Tibial artery (tissue), 4 donors: ENCODE measurements at places on chromosomes 4 and X.

- no peak for DNase-seq
Observed at GRCh38 chr4:20393486-20394100, 141.9 kb downstream of the SLIT2 start.

DNA sequence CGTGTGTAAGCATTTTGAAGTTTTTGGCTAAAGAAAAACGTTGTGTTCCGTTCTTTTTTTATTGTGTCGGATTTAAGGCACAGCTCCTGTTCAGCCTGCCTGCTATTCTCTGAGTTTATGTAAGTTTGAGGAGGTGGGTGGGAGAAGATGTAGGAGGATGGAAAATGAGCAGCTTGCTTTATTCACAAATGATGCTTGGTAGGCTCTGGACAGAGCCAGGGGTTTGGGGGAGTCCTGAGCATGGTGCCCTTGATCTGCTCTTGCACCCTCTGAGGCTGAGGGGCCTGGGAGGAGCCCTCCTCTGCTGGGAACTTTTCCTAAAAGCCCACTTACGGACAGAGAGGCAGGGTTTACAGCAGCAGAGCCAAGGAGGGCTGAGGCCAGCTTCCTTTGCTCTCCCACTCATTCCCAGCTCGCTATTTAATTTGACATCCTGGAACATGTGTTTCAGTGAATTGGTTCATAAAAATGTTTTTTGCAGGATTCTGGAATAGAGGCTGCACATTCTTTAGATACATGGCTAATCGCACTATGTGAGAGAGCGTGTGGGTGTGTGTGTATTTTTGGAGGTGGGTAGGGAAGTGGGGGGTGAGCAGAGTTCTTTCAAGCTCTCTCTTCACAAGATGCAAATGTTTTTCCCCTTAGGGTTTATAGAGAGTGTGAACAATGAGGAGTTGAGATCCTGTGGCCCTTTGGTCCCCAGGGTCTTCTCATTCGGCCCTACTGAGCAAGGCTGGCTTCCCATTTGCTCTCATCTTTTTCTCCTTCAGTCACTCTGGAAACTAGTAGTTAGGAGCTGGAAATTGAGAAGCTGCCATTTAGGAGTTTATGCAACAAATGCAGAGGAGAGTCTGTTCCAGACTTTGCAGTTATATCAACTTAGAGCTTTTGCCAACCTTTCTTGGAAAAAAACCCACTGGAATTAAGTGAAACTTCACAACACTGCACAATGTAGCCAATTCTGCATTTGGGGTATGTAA is 32.1 kb downstream of the TMEM131L start:
- no peak for DNase-seq

DNA sequence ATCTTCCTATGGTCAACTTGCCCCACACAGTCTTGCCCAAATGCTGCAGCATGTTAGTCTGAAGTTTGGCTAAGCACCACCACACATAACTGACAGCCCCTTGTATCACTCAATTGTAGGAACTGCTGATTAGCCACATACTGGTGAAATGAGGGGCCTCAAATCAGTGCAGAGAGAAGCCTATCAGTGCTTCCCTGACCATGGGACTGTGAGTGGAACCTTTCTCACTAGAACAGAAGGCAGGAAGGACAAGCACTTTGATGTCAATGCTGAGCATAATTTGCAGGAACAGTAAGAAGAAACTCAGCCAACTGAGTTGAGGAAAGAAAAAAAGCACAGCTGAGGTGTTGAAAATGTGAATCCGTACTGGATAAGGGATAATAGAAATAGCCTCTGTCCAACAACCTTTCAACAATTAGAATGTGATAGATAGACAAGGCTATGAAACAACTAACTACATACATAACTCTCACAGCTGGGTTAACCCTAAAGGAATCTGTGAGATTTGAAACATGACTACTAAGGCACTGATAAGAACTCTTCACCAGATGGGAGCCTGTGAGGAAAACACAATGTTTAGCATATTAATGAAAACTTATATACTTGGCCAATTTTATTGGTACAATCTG is 136.6 kb upstream of the SH3RF1 start:
- no peak for DNase-seq

DNA sequence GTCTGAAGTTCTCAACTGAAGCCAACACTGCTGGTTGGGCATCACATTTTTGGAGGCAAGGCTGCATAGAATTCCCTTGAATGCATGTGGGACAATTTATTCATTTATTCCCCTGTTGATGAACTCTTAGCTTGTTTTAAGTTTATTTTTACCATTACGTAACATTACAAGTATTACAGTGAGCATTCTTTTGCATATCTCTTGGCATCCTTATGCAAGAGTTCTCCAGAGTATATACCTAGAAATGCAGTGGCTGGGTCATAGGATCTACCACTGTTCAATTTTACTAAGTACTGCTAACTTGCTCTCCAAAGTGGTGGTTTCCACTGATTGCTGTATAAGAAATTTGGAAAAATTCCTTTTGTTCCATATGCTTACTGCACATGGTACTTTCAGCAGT is 66.5 kb downstream of the UCHL1 start:
- no peak for DNase-seq

GRCh38 chrX:6325437-6325836 is 96.8 kb upstream of the NLGN4X start:
- DNase-seq: no peak

- DNase-seq: no peak
Observed at GRCh38 chr4:174402470-174403176, 118.9 kb downstream of the CEP44 start.

DNA sequence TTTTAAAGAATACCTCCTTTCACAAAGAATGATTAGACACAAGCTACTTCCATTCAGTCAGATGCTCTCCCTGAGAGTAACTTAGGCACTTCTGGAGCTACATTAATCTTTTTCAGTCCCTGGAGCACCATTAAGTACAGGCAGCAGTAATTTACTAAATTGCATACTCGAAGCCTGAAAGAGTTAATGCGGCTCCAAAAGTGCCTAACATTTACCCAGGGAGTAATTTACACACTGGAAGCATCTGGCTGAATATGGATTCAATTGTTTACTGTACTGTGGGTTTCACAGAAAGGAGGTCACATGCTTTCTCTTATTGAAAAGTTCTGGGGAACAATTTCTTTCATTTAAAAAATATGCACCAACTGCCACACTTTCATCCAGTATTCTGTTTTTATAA is 260.8 kb upstream of the TENM3 start:
- no peak for DNase-seq

- no peak for DNase-seq
Observed at GRCh38 chrX:68084765-68085164, 348.5 kb downstream of the OPHN1 start.

GRCh38 chr4:4405358-4405962 is 18.6 kb downstream of the NSG1 start:
- no peak for DNase-seq

DNA sequence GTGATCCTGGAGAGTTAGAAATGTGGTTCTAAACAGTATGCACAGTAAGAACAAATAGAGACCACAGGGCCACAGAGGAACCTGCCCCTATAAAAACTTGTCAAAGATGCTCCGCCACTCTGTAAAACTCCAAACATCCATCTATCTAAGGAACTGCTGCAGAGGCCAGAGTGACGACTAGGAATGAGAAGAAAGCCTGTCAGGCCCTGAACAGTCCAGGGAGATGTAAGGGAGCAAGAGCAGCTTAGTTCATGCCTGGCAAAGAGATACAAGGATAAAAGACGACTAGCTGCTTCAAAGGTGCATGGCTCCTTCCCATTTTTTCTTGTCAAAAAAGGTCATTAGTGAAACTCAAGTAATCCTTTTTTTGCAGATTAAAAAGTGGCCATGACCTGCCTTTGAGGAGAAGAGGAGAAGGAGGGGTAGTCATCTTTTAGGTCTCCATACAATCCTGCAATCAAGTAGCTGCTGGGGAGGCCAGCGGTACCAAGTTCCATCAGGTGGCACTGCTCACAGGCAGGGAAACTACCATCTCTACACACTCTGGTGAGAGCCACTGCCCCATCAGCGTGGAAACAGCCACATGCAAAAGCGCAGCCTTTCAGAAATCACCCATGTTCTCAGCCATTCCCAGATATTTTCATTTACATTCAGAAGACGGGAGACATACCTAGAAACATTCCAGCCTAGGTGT is 162.1 kb downstream of the TSPAN5 start:
- DNase-seq: no peak

DNA sequence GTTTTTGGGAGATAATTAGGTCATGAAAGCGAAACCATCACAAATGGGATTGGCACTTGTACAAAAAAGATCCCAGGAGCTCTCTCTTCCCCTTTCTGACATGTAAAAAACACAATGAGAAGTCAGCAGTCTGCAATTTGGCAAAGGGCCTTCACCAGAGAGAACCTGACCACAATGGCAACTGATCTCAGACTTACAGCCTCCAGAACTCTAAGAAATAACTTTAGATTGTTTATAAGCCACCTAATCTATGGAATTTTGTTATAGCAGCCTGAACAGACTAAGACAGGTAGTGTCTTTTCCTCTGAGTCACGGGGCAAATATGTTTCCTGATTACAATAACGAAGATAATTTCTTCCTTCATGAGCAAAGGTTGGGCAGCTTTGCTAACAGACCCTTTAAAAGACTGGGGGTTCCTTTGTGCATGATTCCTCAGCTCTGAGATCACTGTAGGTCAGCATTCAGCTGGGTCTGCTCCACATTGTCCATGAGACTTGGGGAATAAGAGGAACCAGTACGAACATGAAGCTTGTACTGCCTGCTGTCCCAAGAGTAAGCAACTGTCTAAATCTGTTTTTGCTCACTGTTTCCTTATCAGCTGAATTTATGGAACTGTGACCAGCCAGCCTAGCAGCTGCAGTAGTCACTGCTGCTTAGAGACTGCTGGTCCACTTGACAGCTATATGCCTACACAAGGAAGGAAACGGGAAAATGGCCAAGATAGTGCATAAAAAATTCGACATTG is 191.6 kb downstream of the ANAPC10 start:
- DNase-seq: no peak

DNA sequence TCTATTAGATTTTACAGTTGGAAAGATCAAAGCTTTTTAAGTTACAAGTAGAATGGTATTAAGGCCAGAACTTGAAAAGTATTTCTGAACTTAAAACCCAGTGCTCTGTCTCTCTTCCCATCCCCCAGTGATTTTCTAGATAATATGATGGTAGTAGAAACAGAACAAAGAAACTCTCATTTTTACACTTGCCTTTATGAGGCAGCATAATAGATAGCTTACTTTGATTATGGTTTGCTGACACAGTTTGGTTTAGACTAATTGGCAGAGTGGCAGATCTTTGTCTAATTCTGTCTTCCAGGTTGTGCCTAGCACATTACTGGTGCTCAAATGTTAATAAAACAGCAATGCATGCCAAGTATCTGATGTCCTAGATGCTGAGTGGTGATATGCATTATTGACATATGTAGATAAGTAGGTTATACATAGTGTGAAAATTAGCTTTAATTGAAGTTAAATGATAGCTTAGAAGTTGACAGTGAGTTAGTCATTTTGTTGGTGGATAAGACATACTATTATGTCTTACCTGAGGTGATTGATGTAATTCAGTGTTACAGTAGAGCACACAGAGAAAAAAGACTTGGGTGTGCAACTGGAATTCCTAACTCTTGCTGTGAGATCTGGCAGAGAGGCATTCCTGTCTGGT is 4.3 kb upstream of the RAPGEF2 start:
- no peak for DNase-seq

GRCh38 chrX:56817179-56817578 is 88.1 kb downstream of the NBDY start:
- no peak for DNase-seq

DNA sequence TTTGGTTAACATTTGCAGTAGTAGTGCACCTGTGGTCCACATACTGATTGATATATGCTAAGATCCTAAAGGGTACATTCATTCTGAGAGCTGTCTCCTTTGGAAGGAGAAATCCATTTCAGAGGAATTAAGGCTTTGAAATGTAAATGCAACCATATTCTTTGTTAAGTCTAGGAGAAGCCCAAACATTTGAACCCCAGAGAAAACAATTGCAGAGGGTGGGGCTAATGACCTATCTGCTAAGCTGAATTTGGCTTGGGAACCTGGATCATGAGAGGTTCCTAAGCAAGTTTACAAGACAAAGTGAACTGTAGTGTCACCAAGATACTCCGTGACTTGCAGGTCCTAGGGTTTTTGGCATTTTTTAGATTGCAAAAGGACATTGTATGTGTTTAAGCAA is 41.2 kb downstream of the LAS1L start:
- no peak for DNase-seq

GRCh38 chrX:109839694-109840567 is 106.9 kb upstream of the ACSL4 start:
- peak; percentile 58 for DNase-seq

DNA sequence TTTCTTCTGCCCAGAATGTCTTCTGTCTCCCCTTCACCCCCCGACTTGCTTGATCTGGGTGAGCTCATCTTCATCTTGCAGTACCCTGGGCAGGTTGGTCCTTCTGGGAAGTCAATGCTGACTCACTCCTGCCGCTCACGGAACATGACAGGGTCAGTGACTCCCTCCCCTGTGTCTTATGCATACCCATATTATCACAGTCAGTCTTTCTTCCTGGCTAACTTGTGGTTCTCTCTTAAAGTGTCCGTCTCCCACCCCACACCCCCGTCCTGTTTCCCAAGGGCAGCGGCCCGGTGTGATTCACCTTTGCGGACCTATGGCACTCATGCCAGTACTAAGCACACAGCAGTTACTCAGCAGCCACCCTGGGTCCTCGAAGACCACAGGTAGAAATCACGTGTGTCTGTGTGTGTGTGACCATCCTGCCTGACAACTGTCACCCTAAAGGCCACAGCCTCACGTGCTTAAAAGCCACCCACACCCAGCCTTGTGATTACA is 17.7 kb downstream of the IQSEC2 start:
- DNase-seq: no peak

DNA sequence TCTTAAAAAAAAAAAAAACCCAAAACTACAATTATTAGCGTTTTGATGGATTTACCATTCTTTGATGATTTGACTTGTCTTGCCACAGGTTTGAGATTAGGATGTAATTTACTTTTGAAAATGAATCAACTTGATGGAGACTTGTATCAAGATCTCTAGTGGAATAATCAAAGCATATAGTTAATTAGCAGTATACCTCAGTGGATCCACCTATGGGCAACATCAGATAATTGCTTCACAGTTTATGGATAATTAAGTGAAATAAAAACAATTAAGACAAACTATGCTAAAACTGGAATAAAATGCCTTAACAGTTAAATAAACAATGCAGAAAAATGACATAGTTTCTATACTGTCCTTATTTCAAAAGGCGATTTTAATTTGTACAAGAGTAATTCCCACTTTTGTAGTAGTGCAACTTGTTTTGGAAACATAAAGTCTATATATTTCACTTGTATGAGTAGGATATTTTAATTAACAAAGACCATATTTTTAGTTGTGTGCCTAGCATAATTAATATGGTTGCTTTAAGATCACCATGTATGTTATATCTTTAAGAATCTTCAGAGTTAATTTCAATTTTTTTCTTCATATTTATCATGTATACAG is 4.2 kb downstream of the CPEB2 start:
- DNase-seq: no peak

- no peak for DNase-seq
Observed at GRCh38 chrX:30814978-30815377, 74.1 kb downstream of the TAB3 start.

- DNase-seq: no peak
Observed at GRCh38 chrX:21837056-21837455, 2.4 kb upstream of the MBTPS2 start.

- no peak for DNase-seq
Observed at GRCh38 chr4:139715746-139716391, 50.2 kb downstream of the MGST2 start.
